ENCODE measurements at places on chromosomes 6 and 20. TPM values are rescaled to one million over a fixed set of nuclear protein-coding genes. Genes with fewer than 3 reads are reported as not detected.

The PSMB8 gene
- total RNA-seq = 66.1 TPM

The COL9A3 gene
- 1.7 TPM for total RNA-seq

The SLC32A1 gene
- not detected for total RNA-seq

The KHDC1L gene
- not detected for total RNA-seq

The BANF2 gene
- total RNA-seq = not detected

The WFDC10A gene
- not detected for total RNA-seq

The NCOA3 gene
- 75.9 TPM for total RNA-seq

The NMBR gene
- total RNA-seq = not detected

GRCh38 chr6:39073471-39074355, 25.1 kb downstream of the GLP1R start:
- H3K4me3 ChIP-seq = no peak overlapping the region
- H3K27ac ChIP-seq = no peak overlapping the region

DNA sequence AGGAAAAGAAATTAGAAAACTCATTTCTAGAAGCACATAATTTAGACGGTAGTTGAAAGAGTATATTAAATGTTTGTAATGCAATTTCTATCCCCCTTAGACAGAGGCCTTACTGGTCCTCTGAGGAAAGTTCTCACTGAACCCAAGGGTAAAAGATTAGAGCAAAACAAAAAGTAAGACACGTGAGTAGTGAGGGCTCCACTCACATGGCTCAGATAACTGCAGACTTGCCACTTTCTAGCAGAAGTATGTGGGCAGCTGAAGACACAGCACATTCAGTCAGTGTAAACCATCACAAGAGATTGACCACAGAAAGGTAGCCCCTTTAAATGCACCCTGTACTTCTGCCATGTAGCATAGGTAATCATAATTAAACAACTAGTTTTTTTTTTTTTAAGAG, 193.8 kb downstream of the BTBD9 start:
- H3K4me3 ChIP-seq = no peak overlapping the region
- DNase-seq = no peak
- no peaks in the 10 kb centered on the region for H3K27me3 ChIP-seq
- H3K36me3 ChIP-seq = peaks cover 3% of the 10 kb centered on the region
- no peak overlapping the region for H3K27ac ChIP-seq

DNA sequence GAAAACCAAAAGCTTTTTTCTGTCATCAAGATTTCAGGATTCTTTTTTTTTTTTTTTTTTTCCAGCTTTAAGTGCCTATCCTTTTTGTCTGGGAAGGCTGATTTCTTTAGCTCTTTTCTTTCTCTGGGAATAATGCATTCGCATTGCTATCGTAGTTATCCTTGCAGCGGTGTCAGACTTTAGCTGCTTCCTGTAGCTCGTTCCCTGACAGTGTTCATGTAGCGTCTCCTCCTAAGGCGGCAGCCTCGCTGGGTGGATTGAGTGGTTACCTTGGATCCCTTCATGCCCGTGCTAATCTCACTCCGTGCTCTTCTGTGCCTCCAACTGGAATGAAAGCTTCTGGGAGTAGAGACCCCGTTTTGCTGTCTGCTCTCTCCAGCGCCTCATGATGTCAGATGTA, 43.1 kb downstream of the UST start:
- DNase-seq = no peak
- H3K36me3 ChIP-seq = peaks cover 7% of the 10 kb centered on the region
- H3K27me3 ChIP-seq = no peaks in the 10 kb centered on the region
- H3K27ac ChIP-seq = no peak overlapping the region
- H3K4me1 ChIP-seq = peaks cover 2% of the 10 kb centered on the region

- peaks cover 18% of the 10 kb centered on the region for H3K36me3 ChIP-seq
- H3K27ac ChIP-seq = peak overlapping the region; percentile 74
- no peak for DNase-seq
- H3K4me1 ChIP-seq = peaks cover 44% of the 10 kb centered on the region
These were observed 8.1 kb downstream of the ARHGAP18 start for GRCh38 chr6:129701721-129702455.

DNA sequence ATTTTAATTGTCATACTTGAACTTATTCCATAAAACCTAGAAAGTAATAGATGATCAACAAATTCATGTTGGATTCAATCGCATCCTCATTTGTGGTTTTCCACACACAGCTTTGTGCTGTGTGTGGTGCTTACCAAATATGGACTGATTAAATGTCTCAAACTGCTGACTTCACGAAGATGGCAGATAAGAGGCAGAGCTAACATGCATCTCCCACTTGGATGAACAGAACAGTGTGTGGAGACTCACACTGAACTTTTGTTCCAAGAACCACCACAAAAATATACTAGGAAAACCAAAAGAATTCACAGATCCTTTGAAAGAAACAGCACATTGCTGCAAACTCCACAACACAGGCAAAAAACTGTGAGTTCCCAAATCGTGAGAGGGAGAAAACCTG, 603.7 kb downstream of the TENT5A start:
- H3K36me3 ChIP-seq = no peaks in the 10 kb centered on the region
- H3K27me3 ChIP-seq = peaks cover 4% of the 10 kb centered on the region
- no peak for DNase-seq
- H3K27ac ChIP-seq = no peak overlapping the region

DNA sequence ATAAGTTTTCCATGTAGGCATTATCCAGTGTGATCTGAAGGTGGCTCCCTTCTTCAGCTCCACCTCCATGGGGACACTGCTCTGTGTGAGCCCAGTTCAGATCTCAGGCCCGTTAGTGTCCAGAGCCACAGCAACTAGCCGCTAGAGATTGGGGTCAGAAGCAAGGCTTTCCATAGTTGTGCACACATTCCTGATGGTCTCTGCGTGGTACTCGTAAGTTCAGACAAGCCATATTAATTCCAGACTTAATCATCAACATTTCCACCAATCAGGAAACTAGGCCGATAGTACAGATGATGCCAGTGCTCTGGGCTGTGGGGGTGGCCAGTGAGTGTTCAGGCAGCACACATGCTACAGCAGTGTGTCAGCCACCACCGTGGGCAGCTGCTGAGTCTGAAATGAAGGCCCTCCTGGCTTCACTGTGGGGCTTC, 17.5 kb upstream of the SYNCRIP start:
- H3K36me3 ChIP-seq = peaks cover 9% of the 10 kb centered on the region
- no peak overlapping the region for H3K4me3 ChIP-seq
- H3K27me3 ChIP-seq = no peaks in the 10 kb centered on the region

- no peaks in the 10 kb centered on the region for H3K4me1 ChIP-seq
- no peak overlapping the region for H3K27ac ChIP-seq
- no peak overlapping the region for H3K4me3 ChIP-seq
- no peaks in the 10 kb centered on the region for H3K36me3 ChIP-seq
- no peak for DNase-seq
- H3K27me3 ChIP-seq = no peaks in the 10 kb centered on the region
These were observed 370.1 kb downstream of the FOXA2 start for GRCh38 chr20:22214296-22214695.

DNA sequence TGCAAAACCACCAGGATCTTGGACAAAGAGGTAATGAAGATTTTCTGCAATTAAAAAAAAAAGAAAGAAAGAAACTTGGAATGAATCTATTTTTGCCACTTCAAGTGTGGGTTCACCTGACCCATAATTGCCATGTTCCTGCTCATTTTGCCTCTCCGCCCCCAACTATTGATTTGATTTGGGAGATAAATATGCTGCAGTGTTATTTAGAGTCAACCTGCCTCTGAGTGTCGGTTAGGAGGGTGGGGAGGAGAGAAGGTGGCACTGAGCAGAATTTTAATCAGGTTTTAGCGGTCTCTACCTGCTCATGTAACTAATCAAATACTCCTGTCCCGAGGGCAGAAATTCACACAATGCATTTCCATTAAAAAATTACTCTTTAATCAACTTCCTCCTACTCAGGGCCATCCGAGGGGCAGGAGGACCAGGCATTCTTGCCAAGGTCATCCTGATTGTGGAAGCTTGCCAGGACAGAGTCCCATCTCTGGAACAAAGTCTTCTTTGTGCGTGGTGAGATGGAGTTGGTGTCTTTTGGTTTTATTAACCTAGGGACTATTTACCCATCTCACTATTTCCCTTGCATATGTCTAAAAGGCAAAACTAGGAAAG, 300.1 kb downstream of the CDH26 start:
- DNase-seq = no peak
- peaks cover 12% of the 10 kb centered on the region for H3K27me3 ChIP-seq
- no peaks in the 10 kb centered on the region for H3K36me3 ChIP-seq

- no peaks in the 10 kb centered on the region for H3K36me3 ChIP-seq
- no peak overlapping the region for H3K4me3 ChIP-seq
- H3K27ac ChIP-seq = no peak overlapping the region
- H3K27me3 ChIP-seq = peaks cover 6% of the 10 kb centered on the region
These were observed 29.2 kb upstream of the MMS22L start for GRCh38 chr6:97312241-97312640.

DNA sequence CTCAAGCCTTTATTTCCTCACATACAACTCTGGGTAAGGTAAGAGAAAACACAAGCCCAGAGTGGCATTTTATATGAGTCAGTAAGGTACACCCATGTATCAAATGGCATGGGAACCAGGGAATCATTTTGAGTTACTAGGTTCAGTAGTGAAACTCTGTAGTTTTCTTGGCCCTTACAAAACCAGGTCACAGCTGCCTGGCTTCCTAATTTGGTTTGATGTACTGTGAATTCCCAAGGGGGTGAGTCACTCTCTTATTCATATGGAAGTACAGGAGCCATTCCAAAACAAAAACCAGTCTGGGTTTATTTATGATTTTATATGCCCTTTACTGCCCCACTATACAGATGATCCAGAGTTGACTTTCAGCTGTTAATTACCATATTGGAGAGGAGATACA, 70.7 kb downstream of the PDE7B start:
- no peak for DNase-seq
- peaks cover 33% of the 10 kb centered on the region for H3K4me1 ChIP-seq
- no peak overlapping the region for H3K4me3 ChIP-seq
- H3K27me3 ChIP-seq = no peaks in the 10 kb centered on the region
- H3K36me3 ChIP-seq = no peaks in the 10 kb centered on the region

- DNase-seq = no peak
- H3K27ac ChIP-seq = no peak overlapping the region
- H3K36me3 ChIP-seq = no peaks in the 10 kb centered on the region
- no peak overlapping the region for H3K4me3 ChIP-seq
These were observed 128.9 kb upstream of the AKIRIN2 start for GRCh38 chr6:87830907-87831306.

DNA sequence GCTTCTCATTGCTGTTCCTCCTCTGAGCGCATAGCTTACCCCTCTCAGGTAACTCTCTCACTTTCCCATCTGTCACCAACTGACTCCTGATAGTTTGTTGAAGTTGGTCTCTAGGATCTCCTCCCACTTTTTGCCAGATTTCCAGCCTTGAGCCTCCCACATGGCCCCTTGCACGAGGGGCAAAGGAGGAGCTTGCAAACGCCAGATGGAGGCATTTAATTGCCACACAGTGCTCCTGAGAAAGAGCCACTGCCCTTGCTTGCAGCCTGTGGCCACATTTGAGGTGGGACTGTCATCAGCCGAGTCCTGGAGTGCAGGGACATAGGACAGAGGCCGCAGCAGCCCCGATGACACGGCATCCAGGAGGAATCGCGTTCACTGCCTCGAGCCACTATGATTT, 348.7 kb downstream of the SMOC2 start:
- H3K27me3 ChIP-seq = peaks cover 16% of the 10 kb centered on the region
- no peak overlapping the region for H3K4me3 ChIP-seq
- DNase-seq = no peak
- H3K36me3 ChIP-seq = no peaks in the 10 kb centered on the region
- no peak overlapping the region for H3K27ac ChIP-seq

GRCh38 chr20:15700147-15700765, 873.0 kb downstream of the KIF16B start:
- H3K36me3 ChIP-seq = no peaks in the 10 kb centered on the region
- DNase-seq = no peak
- H3K4me1 ChIP-seq = peaks cover 18% of the 10 kb centered on the region
- no peak overlapping the region for H3K27ac ChIP-seq
- no peak overlapping the region for H3K4me3 ChIP-seq

DNA sequence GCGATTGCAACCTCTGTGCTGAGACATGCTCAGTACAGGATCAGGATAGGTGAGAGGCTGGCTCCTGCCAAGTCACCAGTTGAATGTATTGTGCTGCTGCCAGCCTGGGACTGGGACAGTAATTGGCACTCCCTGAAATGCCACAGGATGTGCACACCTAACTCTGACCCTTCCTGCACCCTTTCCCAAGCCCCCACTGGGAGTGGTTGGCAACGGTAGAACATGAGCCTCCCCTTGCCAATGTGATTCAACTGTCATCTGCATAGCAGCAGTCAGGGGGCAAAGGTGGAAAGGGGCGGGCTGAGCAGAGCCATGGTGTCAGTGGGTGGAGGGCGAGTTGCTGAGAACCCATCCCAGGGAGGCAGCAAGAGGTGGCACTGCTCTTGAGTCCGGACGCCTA, 15.4 kb downstream of the SPINT3 start:
- no peak overlapping the region for H3K27ac ChIP-seq
- no peak for DNase-seq
- no peak overlapping the region for H3K4me3 ChIP-seq
- H3K27me3 ChIP-seq = peaks cover 9% of the 10 kb centered on the region
- no peaks in the 10 kb centered on the region for H3K4me1 ChIP-seq

GRCh38 chr6:158863646-158864045, 44.5 kb upstream of the EZR start:
- H3K4me1 ChIP-seq = peaks cover 8% of the 10 kb centered on the region
- no peak for DNase-seq
- no peaks in the 10 kb centered on the region for H3K27me3 ChIP-seq
- H3K4me3 ChIP-seq = no peak overlapping the region
- no peaks in the 10 kb centered on the region for H3K36me3 ChIP-seq

DNA sequence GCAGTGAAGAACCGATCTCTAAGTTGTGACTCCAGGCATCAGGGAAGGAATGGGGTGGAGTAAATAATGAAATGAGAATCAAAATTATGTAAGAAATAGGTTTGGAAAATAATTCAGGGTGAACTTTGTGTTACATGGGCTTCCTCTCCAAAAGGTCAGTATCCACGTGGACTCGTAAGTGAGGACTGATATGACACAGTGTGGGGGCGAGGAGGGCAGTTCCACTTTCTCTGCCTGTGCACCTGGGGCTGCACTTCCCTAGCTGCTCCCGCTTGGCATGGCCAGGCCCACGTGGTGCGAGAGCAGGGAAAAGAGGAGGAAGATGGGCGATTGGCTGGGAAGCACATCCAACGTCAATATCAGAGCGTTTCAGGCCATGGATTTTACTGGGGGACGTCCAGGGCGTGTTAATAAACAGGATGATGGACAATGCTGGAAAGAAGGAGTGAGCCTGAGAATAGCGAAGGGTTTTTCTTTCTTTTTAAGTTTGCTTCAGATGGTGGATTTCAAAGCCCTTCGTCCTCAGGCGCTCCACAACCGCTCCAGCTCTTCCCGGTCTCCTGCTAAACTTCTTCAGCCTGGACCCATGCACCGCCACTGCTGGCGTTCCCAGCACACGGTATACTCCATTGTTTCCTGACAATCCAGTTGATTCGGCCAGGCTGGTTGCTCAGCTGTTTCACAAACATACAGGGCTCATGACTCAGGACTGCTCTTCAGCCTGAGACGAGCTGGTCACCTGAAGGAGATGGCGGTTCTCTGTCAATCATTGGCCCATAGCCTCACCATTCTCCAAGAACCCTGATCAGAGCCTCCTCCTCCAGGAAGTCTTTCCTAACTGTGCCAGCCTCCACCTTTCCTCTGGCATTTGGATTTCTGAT, 11.8 kb downstream of the CCR6 start:
- no peaks in the 10 kb centered on the region for H3K36me3 ChIP-seq
- H3K4me1 ChIP-seq = no peaks in the 10 kb centered on the region
- no peak for DNase-seq
- no peak overlapping the region for H3K4me3 ChIP-seq
- peaks cover 7% of the 10 kb centered on the region for H3K27me3 ChIP-seq
